ENCODE measurements at places on chromosomes 16 and 17.

DNA sequence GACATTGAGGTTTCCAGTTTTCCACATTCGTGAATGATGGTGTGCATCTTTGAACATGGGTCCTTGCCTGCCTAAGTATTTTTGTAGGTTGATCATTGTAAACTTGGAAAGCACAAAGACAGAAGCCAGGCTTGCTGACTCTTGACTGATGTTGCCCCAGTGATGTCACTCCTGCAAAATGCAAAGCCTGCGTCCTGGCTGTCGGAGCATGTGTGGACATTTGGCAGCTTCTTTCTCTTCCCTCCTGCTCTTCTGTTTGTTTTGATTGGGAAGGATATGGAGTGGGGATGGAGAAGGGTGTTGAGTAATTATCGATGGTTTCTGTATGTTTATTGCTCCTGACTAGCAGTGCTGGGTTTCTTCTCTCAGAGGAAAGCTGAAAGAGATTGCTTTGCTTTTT lies 3.2 kb downstream of the NDE1 start:
- DNase-seq: peak; percentile 79

DNA sequence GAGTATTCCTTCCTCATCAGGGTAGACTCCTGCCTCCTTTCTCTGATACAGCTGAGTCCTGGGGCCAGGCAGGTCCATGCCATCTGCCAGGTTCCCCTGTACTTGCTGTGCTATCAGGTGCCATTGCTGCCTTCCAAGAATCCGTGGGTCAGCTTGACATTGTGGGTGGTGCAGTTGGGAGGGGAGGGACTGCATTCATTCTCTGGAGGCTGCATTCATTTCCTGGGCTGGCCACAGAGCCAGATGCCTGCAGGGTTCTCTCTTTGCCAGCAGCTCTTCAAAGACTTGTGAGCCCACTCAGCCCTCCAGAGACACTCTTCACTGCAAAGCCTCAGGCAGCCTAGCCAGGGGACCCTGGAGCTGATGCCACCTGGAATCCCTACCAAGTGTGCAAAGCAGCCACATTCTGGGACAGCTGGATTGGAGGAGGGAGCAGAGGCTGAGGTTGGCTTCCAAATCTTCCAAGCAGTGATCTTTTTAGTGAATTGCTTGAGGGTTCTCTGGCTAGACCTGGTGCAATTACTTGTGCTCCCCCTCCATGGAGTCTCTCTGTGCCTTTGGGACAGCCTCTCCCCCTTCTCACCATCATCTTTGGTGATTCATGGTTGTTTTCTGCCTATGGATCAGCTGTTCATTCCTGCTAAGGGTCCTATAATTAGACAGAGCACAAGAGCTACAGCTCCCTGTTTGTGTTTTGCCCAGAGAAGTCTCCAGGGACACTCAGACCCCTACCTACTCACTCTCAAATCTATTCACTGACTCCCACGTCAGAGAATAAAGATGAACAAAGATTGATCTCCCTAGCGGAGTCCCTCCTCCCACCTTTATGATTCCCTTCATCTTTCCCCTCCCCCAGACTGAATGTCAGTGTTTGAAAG lies 20.9 kb downstream of the ANKFN1 start:
- DNase-seq: peak; percentile 89

DNA sequence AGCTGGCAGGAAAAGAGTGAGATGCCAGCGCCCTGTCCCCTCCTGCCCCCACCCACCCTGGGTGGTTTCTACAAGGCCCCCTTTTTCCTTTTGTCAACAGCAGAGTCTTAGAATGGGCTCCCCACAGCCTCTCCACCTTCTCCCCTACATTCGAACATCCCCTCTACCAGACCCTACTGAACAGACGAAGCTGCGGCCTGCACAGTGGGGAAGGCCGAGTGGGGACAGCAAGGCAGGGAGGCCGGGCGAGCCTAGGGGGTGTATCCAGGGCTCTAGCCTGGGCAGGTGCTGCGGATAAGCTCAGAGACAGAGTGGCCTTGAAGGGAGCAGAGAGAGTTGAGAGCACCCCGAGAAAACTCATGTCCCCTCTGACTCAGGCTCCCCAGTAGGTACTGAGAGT lies 7.4 kb downstream of the ZACN start:
- no peak for DNase-seq

DNA sequence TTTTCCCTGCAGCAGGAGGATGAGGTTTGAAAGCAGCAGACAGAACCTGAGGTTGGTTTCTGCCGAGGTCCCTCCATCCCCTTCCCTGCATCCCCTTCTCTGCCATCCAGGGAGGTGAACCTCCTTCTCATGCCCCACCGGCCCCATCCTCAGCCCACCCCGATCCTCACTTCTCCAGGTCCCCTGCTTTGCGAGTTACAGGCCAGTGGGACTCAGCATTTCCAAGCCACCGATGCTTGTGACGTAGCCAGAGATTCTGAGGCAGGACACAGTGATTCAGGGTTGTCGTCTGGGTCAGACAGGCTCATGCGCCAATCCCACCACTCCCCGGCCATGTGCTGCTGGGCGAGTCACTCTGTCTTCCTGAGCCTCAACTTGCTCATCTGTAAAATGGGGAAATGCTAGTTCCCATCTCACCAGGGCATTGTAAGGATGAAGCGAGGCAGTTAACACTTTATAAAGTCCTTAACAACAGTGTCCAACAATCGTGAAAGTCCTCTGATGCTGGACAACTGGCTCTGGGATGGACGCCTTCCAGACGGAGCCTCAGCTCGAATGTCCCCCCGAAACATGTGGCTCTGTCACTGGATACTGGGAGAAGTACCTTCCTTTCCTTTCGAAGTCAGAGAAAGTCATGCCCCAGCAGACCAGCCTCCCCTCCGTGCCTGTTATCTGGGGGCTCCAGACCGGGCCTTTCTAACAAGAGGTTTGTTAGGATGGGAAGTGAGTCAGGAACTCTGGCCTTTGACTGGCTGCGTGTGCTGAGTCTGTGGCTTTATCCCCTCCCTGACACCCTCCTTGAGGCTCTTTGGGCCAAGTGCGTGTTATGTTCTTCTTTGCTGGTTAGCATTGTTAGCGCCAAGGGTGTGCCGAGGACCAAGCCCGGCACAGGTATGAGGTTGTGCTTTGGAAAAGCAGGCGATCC lies 21.9 kb downstream of the SEC14L5 start:
- DNase-seq: no peak

- peak; percentile 63 for DNase-seq
Observed at GRCh38 chr17:49694847-49695697, 12.7 kb downstream of the SLC35B1 start.

DNA sequence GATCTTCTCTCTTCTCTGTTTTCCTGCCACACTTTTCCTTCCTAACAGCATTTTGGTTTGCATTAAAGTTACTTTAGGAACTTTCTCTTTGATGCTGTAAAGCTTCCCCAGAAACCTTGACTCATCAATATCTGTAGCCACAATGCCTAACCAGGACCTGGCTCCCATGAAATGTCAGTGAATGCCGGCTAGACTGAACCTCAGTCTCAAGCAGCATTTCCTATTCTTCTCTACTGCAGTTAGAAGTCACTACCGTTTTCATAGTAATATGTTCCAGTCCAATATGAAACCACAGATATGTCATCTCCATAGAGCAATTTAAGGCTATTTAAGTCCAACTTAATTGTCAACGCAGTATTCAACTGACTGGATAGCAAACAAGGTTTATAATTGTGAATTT lies 28.9 kb downstream of the ITFG1 start:
- no peak for DNase-seq

DNA sequence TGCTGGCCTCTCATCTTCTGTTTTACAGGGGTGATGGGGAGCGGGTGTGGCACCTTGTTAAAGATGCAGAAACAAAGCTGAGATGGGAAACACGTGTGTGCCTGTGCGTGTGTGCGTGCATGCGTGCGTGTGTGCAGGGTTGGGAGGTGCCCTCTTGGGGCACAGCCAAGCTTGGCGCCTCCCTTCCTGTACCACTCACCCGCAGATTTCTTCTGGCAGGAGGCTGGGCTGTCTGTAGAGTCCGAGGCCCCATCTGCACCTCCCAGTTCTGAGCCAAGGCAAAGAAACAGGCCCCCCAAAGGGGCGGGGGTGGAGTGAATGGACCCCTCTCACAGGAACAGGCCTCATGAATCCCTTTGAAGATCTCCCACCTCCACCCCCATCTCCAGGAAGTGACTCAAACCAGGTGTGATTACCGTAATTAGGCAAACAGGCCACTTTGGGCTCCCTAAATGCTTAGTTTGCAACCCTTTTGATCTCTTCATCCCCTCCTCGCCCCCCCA lies 20.9 kb downstream of the TNS4 start:
- peak; percentile 71 for DNase-seq

DNA sequence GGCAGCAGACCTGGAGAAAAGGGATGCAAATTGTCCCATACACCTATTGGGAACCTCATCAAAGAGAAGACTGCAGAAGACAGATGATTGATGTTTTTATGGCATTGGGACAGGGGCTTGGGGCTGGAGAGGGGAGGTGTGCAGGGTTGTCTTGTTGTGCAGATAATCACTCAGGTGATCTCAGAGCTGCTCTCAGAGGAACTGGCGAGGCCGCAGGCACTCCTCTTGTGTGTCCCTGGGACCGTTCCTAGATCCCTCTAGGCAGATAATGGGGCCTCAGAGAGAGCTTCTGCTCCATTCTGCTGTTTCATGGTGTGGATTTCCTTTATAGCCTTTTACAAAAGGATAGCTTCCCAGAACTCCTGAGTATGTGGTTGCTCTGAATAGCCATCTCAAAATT lies 1.6 kb downstream of the RNF213 start:
- DNase-seq: peak; percentile 87

DNA sequence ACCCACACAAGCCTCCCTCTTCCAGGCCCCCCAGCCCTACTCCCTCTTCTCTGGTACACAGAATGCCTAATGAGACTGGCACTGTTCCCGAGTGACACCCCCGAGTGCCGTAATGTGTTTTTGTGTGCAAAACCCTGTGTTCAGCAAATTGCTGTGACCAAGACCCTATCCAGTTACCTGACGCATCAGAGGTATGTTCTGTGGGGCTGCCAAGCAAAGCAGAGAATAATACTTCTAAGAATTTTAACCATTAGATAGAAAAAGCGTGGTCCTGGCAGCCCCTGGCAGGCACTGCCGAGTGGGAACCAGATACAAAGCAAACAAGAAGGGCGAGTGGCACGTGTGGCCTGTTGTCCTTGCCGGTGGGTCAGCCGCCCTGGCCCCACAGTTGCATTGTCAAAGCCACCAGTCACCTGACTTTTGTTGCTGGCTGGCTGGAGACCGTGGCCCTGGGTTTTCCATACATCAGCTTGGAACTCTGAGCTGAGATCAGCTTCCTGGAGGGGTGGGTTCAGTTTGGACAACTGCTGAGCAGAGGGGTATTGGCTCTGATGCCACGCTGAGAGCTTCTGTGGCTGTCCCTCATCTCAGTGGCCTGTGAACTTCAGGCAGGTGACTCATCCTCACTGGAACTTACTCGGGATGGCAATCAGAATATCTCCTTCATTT lies 69.1 kb upstream of the BRD7 start:
- DNase-seq: peak; percentile 46

GRCh38 chr17:51056813-51057510 lies 63.7 kb downstream of the SPAG9 start:
- peak; percentile 95 for DNase-seq

All from islet precursor cell (in vitro differentiated cells).